Thoracic aorta (tissue), 2 donors: ENCODE measurements at places on chromosomes 4 and X.

GRCh38 chrX:149541521-149542047, 772 bp downstream of the EOLA1 start:
- no peak for DNase-seq

- DNase-seq, result no peak
Observed at GRCh38 chr4:101033986-101034385, 313.3 kb downstream of the PPP3CA start.

DNA sequence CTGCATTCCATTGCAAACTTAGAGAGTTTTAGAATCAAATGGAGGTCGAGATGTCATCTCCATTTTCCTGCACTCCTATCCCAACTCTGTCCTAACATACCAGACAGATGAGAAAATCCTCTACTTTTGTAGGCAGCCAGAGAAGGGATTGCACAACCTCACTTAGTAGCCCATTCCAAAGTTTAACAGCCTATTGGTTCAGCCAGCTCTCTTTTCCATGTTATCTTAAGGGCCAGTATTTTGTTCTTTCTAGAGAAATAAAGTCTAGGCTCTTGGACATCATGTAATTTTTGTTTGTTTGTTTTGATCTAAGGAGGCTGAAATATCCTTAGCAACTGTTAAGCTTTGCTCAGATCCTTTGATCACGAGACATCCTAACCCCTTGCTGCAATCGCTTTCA, 173.0 kb downstream of the COX18 start:
- peak; percentile 10 for DNase-seq

GRCh38 chr4:81207828-81208227, 7.2 kb downstream of the PRKG2 start:
- no peak for DNase-seq

GRCh38 chr4:40164459-40164858, 32.4 kb upstream of the RHOH start:
- no peak for DNase-seq

GRCh38 chr4:149009223-149009622, 567.0 kb upstream of the NR3C2 start:
- DNase-seq, result no peak

DNA sequence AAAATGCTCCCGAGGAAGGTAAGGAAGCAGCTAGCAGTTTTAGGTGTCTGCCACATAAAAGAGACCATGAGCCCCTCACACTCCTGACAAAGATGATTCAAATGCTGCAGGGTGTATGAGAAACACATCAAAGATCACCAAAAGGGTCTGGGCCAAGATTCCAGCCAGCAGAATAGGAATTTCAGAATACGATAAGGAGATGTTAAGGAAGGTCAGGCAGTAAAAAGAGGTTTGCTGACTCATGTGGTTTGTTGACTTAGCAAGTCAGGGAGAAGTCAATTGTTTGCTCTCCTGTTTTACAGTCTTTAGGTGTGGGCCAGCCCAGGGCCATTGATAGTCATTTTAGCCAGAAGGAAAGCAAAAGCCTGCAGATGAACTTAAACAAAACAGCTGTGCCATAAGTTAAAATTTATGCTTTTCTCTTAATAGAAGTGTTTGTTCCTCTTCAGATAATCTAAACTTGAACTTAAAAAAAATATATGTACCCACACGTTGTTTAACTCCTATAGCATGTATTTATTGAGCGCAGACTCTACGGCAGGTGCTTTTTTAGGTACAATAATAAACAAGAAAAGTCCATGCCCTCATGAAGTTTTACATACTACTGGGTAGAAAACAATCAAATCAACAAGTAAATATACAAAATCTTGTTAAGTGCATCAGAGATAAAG, 115.6 kb downstream of the CAMK2D start:
- no peak for DNase-seq

- DNase-seq, result no peak
Observed at GRCh38 chr4:25925486-25926201, 11.6 kb downstream of the SMIM20 start.

GRCh38 chr4:175716961-175717360, 95.1 kb downstream of the GPM6A start:
- DNase-seq, result no peak

GRCh38 chrX:11908371-11908770, 150.3 kb downstream of the MSL3 start:
- no peak for DNase-seq

DNA sequence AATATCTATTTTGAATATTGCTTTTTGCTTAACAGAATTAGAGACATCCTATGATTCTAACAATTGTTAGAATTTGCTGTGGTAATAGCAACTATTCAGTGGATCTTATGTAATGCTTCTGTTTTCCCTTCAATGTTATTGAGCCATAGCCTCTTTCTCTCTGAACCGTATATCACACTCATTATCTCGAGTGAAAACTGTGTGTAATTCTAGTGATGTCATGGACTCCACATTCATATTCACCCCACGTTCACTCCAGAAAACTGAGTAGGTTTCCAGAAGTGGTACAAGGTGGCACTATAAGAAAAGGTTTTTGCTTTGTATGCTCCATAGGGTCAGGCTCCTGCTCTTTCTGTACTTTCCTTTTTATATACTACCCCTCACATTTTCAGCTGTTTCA, 534.3 kb upstream of the PABPC4L start:
- no peak for DNase-seq

DNA sequence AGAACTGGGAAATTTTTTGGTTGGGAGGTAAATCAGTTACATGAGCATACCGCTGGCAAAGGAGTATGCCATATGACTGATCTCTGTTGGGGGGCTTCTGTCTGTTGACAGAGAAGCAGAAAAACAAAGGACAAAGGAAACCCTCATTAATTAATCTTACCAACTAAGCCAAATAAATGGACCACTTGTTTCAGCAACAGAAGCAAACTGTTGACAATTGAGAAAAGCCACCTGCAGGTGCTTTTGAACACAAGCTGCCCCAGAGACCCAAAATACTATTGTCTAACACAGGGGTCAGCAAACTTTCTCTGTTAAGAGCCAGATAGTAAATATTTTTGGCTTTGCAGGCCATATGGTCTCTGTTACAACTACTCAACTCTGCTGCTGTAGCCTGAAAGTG, 7.0 kb upstream of the FRYL start:
- DNase-seq, result no peak

- no peak for DNase-seq
Observed at GRCh38 chrX:14056206-14056605, 26.5 kb upstream of the GEMIN8 start.

DNA sequence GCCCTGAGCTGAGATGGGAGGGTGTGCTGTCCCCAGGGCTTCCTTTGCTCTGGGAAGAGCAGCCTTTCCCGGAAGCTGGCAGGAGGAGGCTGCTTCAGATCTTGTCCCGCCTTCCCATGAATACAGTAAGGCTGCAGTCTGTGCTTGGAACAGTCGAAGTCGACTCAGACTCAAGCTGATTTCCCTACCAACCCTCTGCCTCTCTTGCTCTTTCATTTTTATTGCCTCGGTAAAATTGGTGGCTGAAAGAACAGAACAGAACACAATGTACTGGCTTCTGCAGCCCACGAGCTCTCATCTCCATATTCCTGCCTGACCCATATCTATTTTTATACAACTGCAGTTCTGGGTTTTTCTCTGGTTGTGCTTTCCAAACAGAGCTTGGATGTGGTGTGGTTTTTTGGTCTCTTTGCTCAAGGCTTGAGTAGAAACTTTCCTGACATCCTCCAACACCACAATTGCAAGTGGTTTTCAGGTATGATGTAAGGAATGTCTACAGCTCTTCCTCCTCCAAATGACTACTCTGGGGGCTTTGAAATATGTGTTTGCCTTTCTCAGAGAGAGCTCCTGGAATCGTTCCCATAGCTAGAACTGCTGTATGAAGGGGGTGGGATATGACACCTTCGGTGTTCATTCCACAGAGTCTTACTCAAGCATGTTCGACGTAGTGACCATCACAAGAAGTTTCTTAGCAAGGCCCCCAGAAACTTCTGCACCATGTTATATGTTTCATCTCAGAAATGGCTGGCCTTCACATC, 61.3 kb downstream of the ENPP6 start:
- DNase-seq, result no peak

DNA sequence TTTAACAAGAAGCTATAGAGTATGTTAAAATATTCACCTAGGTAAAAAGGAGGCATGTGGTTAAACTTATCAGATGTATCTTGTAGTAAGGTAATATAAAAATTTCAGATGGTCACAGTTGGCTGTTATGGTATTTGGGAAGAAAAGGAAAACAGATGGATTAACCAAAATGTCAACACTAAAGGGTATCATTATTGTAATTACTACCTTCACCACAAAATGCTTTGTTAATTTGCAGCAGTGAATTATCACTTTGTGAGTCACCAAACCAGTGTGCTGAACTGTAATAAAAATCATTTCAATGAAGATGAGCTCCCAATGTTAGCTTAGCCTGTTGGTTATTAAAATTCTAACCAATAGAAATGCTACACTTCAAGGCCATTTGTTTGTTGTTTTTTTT, 233.9 kb downstream of the RPA4 start:
- no peak for DNase-seq

GRCh38 chrX:27599928-27600327, 9.8 kb downstream of the DCAF8L2 start:
- DNase-seq, result no peak

DNA sequence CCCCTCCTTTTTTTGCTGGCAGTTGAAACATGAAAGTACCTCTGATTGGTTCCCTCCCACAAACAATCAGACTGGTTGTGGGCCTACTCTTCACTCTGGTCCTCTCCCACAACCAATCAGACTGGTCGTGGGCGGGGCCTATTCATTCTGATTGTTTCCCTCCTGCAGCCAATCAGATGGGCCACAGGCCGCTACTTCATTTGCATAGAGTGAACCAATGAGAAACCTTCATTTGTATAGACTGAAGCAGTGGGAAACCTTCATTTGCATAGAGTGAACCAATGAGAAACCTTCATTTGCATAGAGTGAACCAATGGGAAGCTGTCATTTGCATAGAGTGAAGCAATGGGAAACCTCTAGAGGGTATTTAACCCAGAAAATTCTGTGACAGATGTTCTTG, 55.2 kb downstream of the TRMT44 start:
- no peak for DNase-seq

DNA sequence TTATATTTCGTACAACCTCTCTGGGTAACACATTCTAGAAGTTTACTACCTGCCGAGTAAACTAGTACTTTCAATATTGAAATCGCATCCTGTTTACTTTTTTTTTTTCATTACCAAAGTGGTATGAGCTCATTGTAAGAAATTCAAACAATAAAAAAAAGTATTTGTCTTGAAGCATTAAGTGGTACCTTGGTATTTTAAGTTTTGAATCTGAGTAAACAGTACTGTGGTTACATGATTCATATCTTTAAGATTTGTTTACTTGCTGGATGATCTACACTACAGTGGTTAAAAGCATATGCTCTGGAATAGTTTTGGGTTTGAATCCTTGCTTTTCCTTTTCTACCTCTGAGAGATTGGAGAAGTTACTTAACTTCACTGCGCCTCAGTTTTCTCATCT, 3.8 kb upstream of the MMGT1 start:
- DNase-seq, result no peak

GRCh38 chr4:137082061-137082460, 450.2 kb downstream of the PCDH18 start:
- no peak for DNase-seq

DNA sequence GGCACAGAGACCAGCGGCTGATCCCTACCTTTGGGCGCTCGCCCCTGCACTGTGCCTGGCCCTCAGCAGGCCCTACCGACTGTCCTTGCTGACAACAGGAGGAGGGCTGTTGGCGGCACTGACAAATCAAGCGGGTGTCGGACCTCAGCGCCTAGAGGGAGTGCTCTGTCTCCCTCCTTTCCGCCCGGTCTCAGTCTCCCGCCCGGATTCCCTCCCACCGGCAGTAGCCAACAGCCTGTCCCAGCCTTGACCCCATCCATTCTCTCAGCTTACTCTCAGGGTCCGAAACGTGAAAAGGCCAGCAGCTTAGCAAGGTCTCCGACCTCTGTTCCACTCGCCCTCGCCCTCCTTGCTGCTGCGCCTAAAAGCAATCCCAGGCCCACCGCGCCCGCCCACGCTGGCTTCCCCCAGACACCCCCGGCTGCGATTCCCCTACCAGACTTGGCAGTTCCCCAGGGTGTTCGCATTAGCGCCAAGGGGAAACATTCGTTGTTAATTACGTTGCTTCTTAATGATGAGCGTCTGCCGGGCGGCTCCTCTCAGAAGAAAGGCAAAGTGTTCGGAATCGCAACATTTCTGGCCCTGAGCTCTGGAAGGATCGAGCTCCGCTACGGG, 96.2 kb downstream of the SOWAHB start:
- DNase-seq, result no peak

DNA sequence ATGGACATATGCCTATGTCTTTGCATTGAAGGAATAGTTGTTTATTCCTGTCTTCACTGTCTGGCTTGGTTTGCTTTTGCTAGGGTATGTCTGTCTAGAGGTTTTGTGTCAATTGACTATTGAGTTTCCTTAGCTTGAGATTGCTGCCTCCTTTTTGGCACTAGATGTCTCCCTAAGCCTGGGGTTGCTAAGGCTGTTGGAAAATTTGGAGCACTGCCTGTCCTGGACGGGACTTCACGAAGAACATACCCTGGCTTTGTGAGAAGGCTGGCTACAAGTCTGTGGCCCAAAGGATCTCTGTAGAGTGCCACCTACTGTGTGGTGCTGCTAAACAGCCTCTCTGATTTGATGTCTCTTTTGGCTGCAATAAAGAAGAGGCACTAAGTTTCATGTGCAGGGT, 183.8 kb upstream of the NUDT10 start:
- DNase-seq, result no peak

DNA sequence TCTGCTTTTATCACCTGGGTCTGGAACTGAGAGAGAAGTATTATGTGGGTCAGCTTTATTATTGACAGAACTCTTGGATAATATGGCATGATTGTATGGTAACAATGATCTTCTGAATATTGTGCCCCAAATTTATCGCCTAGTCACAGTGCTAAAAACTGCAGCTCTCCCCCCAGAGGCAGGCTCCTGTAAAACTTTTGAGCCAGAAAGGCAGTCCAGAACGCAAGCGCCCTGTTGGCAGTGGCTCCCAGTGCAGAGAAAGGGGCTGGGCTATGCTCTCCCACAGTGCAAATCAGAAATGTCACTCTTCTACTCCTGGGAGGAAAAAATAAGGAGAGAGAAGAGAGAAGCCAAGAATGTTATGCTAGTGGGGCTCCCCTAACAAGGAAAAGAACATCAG, 50.5 kb downstream of the HELT start:
- DNase-seq, result no peak

DNA sequence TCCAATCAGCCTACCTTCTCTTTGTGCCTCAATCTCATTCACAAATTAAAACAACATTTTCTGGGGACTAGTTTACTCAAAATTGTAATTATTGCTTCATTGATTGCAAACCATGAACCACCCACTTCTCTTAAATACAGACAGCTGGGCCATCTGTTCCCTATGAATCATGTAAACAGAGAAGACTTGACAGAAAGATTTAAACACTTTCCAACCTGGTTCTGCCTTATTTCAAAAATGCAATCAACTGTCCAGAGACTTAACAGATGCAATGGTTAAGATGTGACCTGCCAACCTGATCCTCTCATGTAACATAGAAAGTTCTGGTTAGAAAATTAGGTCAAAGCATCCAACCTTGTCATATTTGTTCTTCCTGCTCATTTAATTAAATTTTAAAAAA, 20.8 kb upstream of the SERTM2 start:
- DNase-seq, result no peak

GRCh38 chr4:38675146-38676121, 11.4 kb downstream of the KLF3 start:
- DNase-seq, result peak; percentile 63

- no peak for DNase-seq
Observed at GRCh38 chrX:79408623-79409322, 41.6 kb upstream of the ITM2A start.
